ENCODE measurements at places on chromosomes 11 and 22.

DNA sequence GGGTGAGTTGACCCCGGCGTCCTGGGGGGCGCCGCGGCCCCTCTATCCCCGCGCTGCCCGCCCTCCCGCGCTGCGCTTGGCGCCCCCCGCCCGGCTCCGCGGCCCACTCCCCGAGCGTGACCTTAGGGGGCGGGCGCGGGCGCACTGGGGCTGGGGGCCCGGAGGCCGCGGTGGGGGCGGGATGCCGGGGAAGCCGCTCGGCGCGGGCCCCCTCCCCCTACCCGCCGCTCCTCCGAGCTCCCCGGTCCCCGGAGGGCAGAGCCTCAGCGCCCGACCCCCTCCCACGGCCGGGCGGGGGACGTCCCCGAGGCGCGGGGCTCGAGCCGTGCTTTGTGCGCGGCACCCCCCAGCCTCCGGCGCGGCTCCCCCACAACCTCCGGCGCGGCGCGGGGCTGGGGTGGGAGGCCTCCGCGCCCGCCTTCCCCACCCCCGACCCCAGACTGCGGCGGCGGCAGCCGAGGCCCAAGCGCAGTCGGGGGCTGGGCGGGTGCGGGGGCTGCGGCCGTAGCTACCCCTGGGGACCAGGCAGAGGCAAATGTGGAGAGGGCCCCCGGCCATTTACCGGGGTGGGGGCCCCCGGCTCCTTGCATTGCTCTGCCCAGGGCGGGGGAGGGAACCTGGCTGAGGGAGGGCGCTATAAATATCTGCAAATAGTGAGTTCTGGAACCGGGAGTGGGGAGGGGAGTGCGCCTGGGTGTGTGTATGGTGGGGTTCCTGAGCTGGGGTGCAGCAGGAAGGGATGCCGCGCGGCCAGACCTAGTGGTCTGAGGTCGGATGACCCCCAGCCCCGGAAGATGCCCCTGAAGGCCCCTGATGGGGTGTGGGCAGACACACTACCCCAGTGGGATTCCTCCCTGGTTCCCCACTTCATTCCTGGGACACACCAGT, 988 bp downstream of the MGAT3 start:
- DNase-seq, result no peak

DNA sequence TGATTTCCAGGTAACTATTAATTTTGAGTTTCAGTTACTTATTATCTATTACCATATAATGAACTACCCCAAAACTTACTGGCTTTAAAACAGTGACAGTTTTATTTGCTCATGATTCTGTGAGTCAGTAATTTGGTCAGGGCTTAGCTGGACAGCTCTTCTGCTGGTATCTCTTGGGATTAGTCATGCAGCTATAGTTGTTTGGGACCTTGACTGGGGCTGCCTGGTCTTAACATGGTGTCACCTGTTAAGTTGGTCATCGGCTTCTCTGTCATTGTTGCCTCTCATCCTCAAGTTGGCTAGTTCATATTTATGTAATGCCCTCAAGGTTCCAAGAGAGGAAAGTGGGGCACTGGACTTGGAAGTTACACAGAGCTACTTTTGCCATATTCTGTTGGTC, 177.5 kb downstream of the TMEM135 start:
- no peak for DNase-seq

GRCh38 chr11:73538381-73538872, 59.5 kb downstream of the FAM168A start:
- no peak for DNase-seq

GRCh38 chr11:123590296-123590912, 64.0 kb downstream of the SCN3B start:
- DNase-seq, result no peak

GRCh38 chr22:41857155-41857859, 24.4 kb downstream of the SREBF2 start:
- peak; percentile 65 for DNase-seq

DNA sequence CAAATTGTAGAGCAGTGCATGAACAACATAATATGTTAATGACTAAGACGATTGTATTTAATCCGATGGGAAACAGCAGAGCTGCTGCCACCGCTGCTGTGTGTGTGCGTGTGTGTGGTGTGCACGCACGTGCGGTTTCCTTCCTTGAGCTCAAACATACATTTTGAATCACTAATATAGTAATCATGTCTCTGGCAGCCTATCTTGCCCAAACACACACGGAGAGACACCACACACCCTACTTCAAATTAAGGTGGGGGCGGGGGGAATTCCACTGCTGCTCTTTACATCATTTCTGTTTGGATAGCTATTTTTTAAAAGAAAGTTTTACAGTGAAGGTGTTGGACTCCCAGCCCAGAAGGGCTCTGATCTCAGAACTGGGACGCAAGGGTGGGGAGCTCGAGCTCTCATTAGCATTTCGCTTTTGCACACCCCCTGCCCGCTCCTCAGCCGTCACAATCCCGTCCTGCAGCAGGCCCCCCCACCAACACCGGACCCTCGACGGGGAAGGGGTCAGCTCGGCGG, 651 bp upstream of the FAM83F start:
- peak; percentile 58 for DNase-seq

DNA sequence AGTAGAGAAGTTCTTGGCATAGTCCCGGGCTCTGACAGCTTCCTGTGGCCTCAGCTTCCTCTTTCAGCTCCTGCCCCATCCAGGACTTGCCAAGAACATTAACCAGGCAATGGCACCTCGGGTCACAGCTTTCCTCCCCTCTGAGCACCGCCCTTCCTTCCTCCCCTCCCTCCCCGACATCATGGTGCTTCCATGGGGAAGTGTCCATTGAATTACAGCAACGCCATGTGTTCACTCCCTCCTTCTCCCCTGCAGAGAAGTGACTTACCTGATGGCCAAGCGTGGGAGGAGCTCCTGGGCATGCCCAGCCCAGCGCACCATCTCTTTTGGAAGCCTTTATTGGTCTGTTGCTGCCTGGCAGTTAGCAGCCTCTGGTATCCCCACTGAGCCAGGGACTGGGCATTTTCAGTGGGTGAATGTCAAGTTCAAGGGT, 25.8 kb upstream of the DAGLA start:
- no peak for DNase-seq

DNA sequence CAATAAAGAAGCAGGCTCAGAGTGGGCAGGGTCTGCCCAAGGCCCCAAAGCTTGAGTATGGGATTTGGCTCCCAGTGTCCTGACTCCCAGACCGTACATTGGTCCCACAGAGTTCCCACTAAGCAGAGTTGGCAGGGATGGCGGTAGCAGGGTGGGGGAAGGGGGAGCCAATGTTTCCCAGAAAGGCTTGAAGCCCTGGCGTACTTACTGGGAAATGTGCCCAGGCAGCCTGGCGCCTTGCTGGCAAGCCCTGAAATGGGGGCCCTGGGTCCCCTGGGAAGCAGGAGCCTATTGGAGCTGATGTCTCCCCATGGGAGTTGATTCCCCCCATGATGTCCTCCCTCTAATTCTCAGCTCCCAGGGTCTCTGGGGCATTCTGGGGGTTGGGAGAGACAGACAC, 9.3 kb downstream of the ARHGEF17 start:
- no peak for DNase-seq

GRCh38 chr11:8679006-8679405, 3.5 kb downstream of the TRIM66 start:
- DNase-seq, result no peak

DNA sequence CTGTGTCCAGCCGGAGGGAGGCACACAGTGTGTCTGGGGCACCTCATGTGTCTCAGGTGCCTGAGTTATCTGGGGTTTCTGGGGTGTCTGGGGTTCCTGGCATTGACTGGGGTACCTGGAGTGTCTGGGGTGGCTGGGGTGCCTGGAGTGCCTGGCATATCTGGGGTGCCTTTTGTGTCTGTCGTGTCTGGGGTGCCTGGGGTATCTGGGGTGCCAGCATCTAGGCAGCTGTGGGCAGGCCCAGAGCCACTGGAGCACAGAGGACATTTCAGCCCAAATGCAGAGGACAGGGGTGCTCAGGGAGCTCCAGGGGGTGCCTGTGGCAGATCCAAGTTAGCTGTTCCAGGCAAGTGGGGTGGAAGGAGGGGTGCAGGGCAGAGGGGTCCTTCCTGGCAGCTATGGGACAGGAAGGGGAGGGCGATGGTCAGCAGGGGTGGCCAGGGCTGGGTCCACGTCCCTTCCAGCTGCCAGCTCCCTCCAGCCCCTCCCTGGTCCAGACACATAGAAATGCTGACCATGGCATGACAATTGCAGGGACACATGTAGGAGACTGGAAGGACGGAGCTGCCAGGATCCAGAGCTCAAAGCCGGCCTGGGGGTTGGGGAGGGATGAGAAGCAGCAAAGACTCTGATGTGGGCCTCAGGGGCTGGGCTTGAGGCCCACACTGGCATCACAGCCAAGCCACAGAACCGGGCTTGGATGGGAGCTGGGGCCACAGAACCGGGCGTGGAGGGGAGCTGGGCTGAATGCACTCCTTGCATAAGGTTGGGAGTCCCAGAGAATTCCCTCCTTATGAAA, 133.0 kb downstream of the BRD1 start:
- DNase-seq, result no peak

DNA sequence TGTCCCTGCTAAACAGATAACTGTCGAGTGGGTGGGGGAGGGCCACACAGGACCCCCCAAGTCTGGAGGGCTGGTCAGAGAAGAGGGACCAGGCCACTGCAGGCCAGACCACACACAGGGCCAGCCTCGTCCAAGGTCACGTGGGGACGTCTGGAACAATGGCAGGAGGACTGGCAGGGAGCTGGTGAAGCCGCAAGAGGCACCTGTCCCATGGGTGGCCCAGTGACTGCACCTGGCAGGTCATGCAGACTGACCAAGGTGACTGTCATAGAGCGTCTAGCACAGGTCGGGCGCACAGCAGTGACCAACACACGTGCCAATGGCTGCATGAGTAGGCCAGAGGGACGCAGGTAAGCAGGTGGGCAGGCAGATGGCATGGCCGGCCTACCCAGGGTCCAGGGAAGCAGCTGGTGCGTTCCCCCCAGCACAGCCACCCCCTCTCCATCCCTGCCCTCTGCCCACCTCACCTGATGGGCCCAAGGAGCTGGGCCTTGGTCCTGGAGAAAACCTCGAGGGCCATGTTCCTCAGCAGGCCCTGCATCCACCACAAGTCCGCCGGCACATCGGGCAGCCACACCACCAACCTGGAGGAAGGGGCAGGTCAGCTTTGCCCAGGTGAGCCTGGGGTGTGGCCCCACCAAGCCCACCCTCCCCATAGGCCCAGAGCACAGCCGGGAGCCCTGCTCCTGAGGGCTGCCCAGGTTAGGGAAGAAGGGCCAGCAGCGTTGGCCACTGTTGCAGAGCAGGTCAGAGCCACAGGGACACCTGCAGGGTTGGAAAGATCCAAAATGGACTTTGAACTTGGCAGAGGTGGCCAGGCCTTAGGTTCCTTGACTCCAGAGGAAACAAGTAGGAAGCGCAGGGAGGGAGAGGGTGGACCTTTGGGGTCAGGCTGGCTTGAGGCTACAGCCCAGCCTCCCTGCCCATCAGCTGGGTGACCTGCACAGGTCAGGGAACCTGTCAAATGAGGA, 10.4 kb downstream of the PNPLA5 start:
- no peak for DNase-seq

- DNase-seq, result no peak
These were observed 60.7 kb downstream of the DBX1 start for GRCh38 chr11:20099527-20099926.

DNA sequence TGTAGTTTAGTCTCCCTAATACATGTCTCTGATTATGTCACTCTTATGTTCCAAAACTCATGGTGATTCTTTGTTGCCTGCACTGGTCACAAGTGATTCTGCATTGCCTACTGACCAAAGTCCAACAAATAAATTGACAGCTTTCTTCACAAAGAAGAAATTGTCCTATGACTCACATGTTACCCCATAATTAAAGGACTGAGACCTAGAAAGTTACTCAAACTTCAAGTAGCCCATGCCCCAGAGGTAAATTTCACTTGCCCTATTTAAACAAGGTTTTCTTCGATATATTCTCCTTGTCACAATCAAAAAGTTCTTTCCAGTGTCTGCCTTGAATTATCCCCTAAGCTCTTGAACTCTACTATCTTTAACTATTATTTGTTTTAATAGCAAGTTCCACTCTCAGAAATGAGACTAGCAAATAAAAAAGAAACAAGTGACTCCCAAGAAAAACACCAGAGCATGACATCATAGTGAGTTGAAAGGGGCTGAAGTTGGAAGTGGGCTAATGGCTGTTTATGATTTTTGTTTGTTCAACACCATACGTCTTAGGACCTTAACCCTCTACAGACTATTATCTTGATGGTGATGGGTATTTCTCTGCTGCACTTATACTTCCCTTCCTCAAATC, 94.5 kb upstream of the BLID start:
- DNase-seq, result no peak

DNA sequence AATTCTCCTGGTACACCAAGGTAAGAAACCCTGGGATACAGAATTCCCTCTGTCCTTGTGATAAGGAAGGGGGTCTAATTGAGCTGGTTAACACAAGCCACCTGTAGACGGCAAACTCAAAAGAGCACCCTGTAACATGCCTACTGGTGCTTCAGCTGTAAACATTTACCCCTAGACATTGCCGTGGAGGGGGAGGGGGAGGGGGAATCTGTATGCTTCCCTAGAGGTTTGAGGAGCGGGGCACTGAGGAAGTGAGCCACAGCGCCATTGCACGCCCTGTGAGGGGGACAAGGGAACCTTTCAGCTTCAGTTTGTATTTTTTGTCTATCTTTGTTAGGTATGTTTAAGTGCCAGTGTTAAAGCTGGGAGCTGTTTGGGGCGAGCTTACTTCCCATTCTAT, 99.8 kb downstream of the AASDHPPT start:
- no peak for DNase-seq

Data from stimulated activated naive CD8-positive, alpha-beta T cell treated with anti-CD3 and anti-CD28 coated beads, Interleukin-15, amount 100 ng/mL, for 72 hours (primary cell).